Naive thymus-derived CD8-positive, alpha-beta T cell (primary cell): ENCODE measurements at places on chromosomes 6 and 20.
A peak's percentile ranks its signal among the peaks of the same experiment; 100 is the strongest.

- DNase-seq, result no peak
Observed at GRCh38 chr20:34231634-34232033, 9.6 kb upstream of the ASIP start.

- no peak for DNase-seq
Observed at GRCh38 chr20:24603454-24603853, 134.0 kb downstream of the SYNDIG1 start.

DNA sequence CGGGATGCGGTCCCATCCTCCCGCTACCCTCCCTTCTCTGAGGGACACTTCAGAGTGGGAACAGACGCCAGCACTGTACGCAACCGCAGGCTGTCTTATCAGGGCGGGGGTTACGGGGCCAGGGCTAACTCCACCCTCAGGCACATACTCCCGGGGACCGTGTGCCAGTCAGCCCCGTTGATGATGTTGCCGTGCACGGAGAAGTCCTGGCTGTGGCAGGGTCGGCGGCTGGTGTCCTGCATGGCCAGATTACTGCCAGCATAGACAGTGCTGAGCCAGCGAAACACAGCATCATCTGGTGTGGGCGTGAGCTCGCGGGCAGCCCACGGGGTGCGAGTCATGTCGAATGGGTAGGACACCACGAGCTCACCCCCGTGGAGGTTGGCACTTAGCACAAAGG is 5.0 kb downstream of the CPXM1 start:
- no peak for DNase-seq

DNA sequence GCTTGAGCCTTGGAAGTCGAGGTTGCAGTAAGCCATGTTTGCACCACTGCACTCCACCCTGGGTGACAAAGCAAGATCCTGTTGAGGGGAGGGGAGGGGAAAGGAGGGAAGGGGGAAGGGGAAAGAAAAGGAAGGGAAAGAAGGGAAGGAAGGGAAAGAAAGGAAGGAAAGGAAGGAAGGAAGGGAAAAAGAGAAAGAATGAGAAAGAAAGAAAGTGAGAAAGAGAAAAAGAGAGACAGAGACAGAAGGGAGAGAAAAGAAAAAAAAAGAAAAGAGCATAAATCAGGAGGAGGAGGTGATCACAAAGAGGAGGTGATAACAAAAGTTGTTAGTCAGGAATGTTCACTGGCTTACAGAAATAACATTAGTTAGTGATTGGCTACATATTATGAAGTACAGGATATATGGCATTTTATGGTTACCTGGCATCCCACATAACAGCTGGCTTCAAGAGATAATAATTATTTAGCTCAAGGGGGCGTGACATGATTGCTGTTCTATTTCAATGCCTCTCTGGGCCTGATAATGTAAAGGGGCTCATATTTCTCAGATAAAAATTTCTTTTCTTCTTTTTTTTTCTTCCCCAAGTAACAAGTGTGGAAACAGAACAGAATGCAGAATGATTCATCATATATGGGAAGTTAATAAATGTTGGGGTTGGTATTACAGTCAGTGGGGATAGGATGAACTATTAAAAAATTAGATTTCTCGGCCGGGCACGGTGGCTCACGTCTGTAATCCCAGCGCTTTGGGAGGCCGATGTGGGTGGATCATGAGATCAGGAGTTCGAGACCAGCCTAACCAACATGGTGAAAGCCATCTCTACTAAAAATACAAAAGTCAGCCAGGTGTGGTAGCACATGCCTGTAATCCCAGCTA is 27.1 kb downstream of the SAMHD1 start:
- DNase-seq, result no peak

GRCh38 chr6:38349795-38350194 is 289.9 kb downstream of the BTBD9 start:
- no peak for DNase-seq

- no peak for DNase-seq
Observed at GRCh38 chr20:16514140-16514539, 59.1 kb downstream of the KIF16B start.

DNA sequence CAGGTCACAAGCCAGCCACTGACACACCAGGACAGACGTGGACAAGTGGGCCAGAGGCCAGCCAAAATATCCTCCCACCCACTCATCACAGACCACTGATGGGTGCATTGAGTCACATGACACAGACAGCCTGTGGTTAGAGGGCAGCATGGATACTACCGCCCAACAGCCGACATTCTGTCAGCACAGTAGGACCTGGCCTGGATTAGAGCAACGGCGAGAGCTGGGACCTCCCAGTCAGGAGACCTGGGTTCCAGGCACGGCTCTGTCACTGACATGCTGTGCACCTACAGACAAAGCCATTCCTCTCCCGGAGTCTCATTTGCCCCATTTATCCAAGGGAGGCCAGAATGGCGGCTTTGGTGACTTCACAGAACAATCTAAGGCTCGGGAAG is 8.0 kb downstream of the ZNF335 start:
- DNase-seq, result no peak

DNA sequence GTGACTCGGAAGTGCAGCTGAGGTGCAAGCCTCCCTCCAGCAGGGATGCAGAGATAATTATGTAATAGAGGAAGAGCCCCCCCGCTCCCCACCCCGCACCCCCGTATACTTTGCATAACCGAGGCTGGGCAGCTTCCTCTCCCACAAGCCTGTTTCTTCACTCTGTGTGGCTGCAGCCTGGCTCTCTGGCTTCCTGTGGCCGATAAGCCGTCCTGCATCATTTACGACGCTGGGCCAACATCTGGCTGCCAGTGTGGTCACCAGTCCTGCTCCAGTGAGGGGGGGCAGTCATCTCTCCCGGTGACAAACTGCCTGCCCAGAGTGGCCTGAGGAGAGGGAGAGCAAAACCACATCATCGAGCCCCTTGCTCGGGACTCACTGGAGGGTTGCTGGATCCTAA is 59.2 kb downstream of the RBM38 start:
- peak; percentile 40 for DNase-seq

- peak; percentile 36 for DNase-seq
Observed at GRCh38 chr6:39865011-39865888, 69.0 kb downstream of the MOCS1 start.

GRCh38 chr20:1417273-1417672 is 24.4 kb upstream of the FKBP1A start:
- DNase-seq, result no peak
